ENCODE measurements at places on chromosomes 3 and 15. TPM values are rescaled to one million over a fixed set of nuclear protein-coding genes. Genes with fewer than 3 reads are reported as not detected.
A peak's percentile ranks its signal among the peaks of the same experiment; 100 is the strongest.

GRCh38 chr3:143811602-143812001, 36.7 kb downstream of the SLC9A9 start:
- DNase-seq = no peak

DNA sequence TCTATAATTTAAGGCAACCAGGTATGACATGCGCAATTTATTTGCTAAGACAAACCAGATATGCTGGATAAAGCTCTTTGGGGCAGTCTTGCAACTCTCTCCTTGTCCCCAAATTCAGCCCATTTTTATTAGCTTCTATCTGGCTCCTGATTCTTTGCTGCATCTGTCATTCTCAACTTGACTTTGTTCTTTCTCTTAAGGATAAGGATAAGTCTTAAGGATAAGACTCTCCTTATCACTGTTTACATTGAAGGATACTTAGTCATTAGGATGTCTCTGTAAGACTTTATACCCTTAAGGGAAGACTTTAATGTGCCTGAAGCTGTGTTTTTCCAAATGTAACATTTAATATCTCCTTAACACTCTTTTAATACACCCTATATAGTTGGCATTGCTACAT, 49.2 kb downstream of the ALCAM start:
- DNase-seq = no peak

DNA sequence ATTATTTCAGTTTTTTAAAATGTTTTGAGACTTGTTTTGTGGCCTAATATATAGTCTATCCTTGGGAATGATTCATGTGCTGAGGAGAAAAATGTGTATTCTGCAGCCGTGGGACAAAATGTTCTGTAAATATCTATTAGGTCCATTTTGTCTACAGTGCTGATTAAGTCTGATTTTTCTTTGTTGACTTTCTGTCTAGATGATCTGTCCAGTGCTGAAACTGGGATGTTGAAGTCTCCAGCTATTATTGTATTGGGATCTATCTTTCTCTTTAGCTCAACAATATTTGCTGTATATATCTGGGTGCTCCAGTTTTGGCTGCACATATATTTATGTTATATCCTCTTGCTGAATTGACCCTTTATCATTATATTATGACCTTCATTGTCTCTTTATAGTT, 85.2 kb downstream of the UBE2E2 start:
- no peak for DNase-seq

DNA sequence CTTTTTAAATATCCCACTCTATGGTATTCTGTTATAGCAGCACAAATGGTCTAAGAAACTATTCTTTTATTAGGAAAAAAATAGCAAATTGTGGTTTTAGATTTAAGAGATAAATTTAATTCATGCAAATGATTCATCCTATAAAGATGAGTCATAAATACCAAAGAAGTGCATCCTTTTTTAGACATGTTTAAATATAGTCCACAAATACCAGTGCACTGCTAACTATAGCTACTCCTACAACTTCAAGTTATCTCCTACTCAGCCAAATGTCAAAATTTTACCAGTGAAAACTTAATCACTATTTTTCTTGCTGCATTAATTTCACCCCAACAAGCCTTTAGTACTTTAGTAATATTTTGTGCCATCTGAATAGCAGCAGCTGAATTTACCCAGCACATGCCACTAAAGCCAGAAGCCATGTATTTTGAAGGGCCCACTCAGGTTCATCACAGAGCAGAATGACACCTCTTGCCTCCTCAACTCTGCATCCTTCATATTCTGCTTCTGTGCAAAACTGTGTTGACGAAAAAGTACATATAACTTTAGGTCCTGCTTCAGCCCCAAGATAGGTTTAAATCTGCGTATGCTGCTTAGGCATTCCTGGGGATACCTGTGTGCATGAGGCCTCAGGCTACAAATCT, 24.9 kb downstream of the CX3CR1 start:
- no peak for DNase-seq

SPESP1 gene
- 2.0 TPM for total RNA-seq

GRCh38 chr3:100606894-100607512, 2.4 kb upstream of the ADGRG7 start:
- no peak for DNase-seq

- DNase-seq = no peak
Measured at GRCh38 chr3:11455956-11456355, 183.8 kb downstream of the ATG7 start.

GRCh38 chr3:39250116-39250747, 29.6 kb downstream of the CX3CR1 start:
- DNase-seq = no peak

- no peak for DNase-seq
Measured at GRCh38 chr15:31330111-31330785, 3.6 kb downstream of the KLF13 start.

DNA sequence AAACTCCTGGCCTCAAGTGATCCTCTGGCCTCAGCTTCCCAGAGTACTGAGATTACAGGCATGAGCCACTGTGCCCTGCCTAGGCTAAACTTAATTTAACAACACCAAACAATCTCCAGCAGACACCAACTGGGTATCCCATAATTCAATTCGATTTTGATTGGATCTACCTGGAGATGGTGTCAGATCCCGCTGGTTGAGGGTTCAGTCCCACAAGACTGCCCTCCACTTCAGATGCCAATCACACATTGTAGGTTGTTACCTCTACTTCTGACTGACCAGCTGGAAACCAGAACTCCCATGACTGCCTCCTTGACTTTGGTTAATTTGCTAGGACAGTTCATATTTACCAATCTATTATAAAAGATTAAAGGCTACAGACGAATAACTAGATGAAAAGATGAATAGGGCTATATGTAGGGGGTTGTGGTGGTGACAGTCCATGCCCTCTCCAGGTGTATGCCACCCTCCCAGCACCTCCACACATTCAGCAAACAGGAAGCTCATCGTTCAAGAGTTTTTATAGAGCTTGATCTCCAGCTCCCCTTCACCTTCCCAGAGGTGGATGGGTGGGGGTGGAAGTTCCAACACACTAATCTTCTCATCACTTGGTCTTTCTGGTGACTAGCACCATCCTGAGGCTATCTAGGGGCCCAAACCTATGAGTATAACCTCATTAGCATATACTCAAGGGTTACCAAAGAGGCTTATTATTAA, 9.3 kb downstream of the B2M start:
- no peak for DNase-seq

- DNase-seq = no peak
Measured at GRCh38 chr3:101518421-101518871, 5.4 kb upstream of the SENP7 start.

HRH1 gene
- total RNA-seq = 6.4 TPM

FAIM gene
- 12.3 TPM for total RNA-seq

GRCh38 chr3:45628746-45629145, 34.2 kb downstream of the LIMD1 start:
- peak; percentile 37 for DNase-seq

GABRB3 gene
- total RNA-seq = 5.5 TPM

DNA sequence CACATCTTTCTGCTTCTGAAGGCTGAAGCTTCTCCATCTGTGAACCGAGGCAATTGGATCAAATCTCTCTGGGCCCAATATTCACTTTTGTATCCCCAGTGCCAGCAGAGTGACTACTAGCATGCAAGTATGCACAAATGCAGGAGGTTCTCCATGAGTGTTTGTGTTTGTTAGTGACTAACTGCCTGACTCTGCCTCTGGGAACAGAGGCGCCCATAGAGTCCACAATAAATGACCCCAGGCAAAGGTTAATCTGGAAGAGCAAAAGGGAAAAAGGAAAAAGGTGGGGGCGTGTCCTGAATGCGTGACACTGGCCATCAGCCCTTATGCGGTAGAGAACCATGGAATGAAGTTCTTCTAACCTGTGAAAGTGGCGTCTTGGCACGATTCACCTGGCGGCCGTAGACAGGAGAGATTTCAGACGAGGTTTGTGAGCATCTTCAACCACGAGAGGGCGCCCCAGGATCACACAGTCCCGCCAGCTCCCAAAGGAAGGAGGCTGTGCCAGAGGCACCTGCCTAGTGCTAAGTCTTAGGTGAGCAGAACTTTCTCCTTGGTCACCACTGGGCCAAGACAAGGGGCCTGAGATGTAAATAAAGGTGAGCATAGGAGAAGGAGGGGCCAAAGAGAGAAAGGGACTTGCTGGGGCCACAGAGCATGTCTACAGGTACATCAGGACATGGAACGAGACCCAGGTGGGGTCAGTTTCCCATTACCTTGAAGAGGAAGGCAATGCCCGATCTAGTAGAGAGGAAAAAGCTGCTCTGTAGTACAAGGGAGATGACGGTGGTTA, 44.2 kb downstream of the RBPMS2 start:
- peak; percentile 90 for DNase-seq

GRCh38 chr3:134481166-134481565, 4.6 kb downstream of the ANAPC13 start:
- DNase-seq = no peak

GRCh38 chr3:70974747-70975146, 608.8 kb downstream of the FOXP1 start:
- no peak for DNase-seq

ITGA11 gene
- 2.7 TPM for total RNA-seq

DNA sequence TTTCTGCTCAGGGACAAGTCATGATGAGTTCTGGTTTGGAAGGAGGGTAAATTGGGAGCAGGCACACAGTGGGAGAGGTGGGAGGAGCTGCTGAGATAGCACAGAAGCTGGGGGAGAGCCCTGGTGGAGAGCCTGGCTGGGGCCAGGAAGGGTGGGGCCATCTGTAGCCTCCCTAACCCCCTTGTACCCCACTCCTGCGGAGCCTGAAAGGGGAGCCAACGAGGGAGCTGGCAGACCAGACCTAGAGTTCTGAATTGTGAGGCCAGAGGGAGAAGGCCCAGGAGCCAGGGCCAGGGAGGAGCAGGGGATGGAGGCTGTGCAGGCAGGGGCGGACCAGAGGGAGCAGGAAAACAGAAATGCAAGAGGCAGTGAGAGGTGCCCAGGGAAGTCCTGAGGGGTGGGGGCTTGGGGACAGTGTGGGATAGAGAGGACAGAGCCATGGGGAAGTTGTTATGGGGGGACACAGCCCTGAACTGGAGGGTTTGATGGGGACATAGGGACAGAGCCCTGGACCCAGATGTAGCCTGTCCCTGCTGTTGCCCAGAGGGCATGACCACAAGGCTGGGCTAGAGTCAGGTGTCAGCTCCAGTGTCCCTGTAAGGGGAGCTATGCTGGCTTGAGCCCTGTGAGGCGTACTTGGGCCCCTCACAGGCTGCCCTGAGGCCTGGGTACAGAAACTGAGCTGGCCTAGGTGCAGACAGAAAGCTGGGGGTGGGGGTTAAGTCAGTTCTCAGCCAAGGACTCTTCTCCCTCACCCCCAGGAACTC, 1.2 kb downstream of the TMIE start:
- peak; percentile 32 for DNase-seq

SERPINI2 gene
- 2.3 TPM for total RNA-seq

DNA sequence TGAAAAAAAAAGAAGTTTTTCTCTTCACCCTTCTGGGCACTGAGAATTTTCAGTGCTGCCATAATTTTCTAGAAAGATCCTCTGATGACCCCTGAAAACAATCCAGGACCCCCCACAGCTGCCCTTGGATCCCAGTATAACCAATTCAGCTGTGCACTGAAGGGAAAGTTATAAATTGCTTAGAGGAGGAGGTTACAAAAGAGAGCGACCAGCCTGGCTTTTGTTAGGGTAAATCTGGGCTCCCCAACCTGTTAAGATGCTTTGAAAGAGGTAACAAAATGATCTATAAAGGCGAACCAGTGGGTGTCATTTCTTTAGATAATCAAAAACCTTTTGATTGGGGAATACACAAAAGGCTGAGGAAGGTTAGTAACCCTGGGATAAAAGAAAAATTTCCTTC, 407.9 kb upstream of the ATP11B start:
- DNase-seq = no peak

DNA sequence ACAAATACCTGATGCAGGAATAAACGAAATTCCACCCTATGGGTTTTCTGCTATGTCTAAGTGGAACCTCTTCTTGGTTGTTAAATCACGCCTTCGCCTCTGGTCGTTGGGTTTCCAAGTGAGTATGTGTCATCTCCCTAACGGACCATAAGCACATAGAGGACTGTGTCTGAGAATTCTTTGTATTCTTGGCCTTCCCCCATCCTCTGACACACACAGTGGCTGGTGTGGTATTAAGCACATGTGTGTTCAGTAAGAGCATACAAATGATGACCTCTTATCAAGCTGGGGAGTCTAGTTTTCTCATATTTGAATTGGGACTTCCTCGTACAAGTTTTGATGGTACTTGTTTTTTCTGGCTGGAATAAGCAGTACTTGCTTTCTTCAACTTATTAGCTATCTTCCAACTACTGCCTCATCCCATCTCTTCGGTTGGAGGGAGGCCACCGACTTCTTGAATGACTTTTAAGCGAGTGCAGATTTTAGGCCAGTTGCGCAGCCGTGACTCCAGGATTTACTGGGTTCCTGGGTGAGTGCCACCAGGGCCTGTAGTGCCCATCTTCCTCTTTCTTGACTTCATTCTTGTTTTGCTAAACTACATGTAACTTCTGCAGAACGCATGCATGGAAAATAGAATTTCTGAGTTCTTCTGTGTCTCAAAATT, 240.2 kb downstream of the ADAMTS17 start:
- DNase-seq = no peak

- DNase-seq = no peak
Measured at GRCh38 chr3:73094951-73095350, 33.5 kb downstream of the EBLN2 start.

- no peak for DNase-seq
Measured at GRCh38 chr3:179882292-179882691, 154.4 kb downstream of the PEX5L start.
